T-helper 2 cell (primary cell): ENCODE measurements at places on chromosomes 13 and 19.

- no peak for DNase-seq
Observed at GRCh38 chr13:67829641-67830040, 599.5 kb upstream of the PCDH9 start.

- DNase-seq = peak; percentile 50
Observed at GRCh38 chr19:13154911-13155471, 4.8 kb downstream of the IER2 start.

- DNase-seq = no peak
Observed at GRCh38 chr13:31945202-31945961, 86.2 kb upstream of the FRY start.

GRCh38 chr19:14821937-14822336 lies 13.0 kb downstream of the OR7A5 start:
- DNase-seq = no peak

DNA sequence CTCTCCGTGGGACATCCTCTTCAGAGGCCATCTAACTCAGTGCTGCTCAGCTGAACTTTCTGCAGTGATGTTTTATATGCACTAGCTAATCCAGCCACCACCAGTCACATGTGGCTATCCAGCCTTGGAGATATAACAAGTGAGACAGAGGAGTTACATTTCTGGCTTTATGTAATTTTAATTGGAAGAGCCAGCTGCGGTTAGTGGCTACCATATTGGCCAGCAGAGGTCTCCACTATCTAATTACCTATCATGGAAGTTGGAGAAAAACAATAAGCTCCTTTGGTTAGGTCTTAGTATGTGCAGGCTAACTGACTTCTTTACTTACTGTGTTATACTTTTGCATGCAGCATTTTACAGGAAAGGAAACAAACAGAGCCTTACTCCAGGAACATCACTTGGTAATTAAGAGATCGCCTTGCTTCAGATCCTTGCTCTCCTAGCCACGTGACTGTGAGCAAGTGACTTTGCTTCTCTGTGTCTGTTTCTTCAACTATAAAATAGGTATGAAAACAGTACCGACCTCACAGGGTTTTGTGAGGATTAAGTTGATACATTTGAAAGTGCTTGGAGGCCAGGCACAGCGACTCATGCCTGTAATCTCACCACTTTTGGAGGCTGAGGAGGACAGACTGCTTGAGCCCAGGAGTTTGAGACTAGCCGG lies 1.6 kb upstream of the KLK10 start:
- DNase-seq = no peak

GRCh38 chr13:80572308-80572922 lies 231.5 kb upstream of the SPRY2 start:
- no peak for DNase-seq

DNA sequence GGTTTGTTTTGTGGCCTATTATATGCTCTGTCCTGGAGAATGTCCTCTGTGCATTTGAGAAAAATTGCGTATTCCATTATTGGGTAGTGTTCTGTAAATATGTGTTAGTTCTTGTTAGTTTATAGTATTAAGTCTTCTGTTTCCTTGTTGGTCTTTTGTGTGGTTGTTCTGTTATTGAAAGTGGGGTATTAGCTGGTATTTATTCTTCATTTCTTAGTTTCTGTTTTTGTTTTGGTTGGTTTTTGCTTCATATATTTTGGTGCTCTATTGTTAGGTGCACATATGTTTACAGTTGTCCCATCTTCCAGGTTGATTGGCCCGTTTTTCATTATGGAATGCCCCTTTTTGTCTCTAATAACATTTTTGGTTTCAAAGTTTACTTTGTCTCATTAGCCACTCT lies 77.3 kb downstream of the DNAJC15 start:
- no peak for DNase-seq

DNA sequence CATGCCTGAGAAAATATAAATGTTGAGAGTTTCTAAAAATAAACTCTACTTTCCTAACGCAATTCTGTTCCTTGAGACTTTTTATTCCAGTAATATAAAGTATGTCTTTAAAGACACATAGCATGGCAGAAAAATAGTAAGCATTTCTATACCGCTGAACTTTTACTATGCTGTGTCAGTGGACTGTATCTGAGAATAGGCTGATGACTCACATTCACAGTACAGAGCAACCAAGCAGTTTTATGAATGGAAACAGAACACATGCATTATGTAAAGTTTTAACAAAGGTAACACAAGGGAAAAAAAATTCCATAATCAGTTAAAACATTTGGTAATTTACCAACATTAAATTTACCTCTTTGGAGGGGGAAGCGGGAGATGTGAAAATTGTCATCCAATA lies 38.4 kb downstream of the ZDHHC20 start:
- DNase-seq = no peak

- peak; percentile 39 for DNase-seq
Observed at GRCh38 chr13:51970349-51970748, 40.9 kb downstream of the ATP7B start.

DNA sequence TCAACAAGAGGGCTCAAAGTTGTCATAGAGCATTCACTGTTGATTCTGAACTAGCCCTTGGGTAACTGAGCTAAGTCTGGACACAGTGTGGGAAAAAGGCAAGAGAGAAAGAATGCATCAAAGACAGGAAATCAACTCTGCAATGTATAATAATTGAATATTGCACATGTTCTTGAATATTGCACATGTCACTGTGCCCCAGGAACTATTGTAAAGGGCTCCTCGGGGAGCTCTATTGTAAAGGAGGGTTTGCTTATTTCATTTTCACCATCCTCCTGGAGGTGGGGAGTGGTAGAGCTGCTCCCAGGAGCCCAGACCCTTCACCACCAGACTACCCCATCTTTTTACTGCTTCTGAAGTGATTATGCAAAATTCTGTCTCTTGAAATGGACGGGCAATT lies 44.4 kb upstream of the ITM2B start:
- no peak for DNase-seq

DNA sequence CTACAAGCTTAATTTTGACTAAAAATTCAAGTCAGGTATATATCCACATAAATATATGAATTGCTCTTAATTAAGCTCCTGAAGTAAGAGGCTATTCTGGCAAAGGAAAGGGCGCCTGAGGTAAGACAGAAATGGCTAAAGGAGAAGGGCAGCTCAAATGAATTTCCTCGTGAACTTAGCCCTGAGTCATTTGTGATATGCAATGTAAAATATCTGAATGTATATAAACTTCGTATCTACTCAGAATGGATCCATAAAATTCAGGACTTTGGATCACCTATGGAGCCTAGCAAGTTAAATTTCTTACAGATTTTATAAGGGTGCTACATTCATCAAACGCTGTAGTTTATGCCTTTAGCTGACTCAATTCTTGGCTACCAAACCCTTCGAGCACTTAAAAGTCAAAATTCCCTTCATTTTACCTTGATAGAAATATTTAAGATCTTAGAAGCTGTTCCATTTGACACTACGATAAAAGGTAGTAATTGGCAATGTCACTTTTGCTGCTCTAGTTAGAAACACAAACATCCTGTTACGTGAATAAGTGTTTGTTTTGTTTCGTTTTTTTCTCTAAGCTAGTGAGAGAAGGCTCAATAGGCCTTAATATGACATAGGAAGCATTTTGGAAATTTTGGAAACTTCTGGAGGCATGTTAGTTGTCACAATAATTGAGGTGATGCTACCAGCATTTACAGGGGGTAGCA lies 69.2 kb downstream of the DIAPH3 start:
- no peak for DNase-seq

DNA sequence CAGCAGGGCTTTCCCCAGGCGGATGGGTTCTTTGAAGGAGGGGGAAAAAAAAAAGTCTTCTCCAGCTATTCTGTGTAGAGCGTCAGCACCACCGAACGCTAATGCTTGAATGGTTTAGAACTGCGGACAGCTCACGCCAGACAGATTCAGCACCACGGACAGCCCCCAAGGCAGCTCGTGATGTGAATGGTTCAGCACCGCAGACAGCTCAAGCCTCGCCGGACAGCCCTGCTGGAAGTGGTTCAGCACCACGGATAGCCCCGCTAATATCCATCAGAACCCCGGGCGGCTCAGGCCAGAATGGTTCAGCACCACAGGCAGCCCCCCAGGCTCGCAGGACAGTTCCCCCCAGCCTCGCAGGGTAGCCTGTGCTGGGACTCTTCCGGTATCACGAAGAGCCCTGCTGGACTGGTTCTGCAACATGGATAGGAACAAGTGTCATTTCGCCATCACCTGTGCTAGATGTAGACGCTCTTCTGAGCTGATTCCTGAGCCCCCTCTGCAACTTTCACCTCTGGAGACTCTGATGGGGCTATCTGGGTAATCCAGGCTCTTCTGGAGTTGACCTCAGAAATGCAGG lies 4.9 kb upstream of the SMIM17 start:
- DNase-seq = peak; percentile 58

DNA sequence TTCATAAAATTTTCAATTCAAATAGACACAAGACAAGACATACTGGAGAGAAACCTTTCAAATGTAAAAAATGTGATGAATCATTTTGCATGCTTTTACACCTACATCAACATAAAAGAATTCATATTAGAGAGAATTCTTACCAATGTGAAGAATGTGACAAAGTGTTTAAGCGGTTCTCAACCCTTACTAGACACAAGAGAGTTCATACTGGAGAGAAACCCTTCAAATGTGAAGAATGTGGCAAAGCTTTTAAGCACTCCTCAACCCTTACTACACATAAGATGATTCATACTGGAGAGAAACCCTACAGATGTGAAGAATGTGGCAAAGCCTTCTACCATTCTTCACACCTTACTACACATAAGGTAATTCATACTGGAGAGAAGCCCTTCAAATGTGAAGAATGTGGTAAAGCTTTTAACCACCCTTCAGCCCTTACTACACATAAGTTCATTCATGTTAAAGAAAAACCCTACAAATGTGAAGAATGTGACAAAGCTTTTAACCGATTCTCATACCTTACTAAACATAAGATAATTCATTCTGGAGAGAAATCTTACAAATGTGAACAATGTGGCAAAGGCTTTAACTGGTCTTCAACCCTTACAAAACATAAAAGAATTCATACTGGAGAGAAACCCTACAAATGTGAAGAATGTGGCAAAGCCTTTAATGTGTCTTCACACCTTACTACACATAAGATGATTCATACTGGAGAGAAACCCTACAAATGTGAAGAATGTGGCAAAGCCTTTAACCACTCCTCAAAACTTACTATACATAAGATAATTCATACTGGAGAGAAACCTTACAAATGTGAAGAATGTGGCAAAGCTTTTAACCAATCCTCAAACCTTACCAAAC lies 24.6 kb upstream of the ZNF431 start:
- DNase-seq = no peak

DNA sequence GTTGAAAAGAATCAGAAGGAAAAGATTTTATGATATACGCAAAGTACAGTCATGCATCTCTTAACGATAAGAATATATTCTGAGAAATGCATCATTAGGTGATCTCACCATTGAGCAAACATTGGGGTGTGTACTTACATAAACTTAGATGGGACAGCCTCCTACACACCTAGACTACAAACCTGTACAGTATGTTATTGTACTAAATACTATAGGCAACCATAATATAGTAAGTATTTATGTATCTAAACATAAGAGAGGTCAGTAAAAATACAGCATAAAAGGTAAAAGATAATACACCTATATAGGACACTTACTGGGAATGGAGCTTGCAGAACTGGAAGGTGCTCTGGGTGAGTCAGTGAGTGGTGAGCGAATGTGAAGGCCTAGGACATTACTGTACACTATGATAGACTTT lies 254.6 kb downstream of the SPRY2 start:
- DNase-seq = no peak

DNA sequence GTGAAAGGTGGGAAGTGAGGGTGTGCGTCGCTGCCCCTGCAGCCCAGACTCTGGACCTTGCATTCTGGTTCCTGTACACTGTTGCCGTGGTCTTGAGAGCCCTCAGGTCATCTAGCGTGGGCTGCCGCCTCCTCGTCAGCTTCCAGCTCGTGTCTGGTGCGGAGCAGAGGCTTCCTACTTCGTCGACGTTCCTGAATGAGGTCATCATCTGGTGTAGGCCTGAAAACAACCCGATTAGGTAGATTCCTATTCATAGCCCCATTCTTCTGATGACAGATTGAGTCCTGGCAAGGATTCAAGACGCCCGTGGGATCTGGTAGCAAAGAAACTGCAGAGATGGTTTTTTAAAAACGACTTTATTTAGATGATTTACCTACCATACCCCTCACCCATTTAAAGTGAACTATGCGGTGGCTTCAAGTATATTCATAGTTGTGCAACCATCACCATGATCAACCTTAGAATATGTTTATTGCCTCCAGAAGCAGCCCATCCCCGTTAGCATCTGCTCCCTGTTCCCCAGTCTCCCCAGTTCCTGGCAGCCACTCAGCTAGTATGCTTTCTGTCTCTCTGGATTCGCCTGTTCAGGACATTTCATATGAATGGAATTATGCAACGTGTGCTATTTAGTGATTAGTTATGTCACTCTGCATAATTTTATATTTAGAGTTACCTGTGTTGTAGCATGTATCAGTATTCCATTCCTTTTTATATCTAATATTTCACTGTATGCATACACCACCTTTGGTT lies 13.8 kb downstream of the NAXD start:
- no peak for DNase-seq

- DNase-seq = no peak
Observed at GRCh38 chr13:108360139-108360538, 90.6 kb downstream of the TNFSF13B start.

DNA sequence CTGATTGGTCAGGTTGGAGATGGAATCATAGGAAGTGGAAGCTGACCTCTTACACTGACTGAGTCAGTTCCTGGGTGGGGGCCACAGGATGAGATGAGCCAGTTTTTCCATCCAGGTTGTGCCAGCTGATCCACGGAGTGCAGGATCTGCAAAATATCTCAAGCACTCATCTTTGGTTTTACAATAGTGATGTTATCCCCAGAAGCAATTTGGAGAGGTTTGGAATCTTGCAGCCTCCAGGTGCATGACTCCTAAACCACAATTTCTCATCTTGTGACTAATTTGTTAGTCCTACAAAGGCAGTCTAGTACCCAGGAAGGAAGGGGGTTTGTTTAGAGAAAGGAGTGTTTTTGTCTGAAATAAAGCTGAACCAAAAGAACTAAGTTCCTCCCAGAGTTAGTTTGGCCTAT lies 212.8 kb downstream of the SLITRK6 start:
- no peak for DNase-seq

GRCh38 chr19:50534478-50534877 lies 20.8 kb upstream of the ASPDH start:
- DNase-seq = no peak

GRCh38 chr13:23350009-23350408 lies 83.5 kb downstream of the SACS start:
- no peak for DNase-seq

- no peak for DNase-seq
Observed at GRCh38 chr13:111508164-111508870, 187.9 kb downstream of the TEX29 start.
